Panc1 (cell line): ENCODE measurements at places on chromosomes 7 and 10.
A peak's percentile ranks its signal among the peaks of the same experiment; 100 is the strongest.

DNA sequence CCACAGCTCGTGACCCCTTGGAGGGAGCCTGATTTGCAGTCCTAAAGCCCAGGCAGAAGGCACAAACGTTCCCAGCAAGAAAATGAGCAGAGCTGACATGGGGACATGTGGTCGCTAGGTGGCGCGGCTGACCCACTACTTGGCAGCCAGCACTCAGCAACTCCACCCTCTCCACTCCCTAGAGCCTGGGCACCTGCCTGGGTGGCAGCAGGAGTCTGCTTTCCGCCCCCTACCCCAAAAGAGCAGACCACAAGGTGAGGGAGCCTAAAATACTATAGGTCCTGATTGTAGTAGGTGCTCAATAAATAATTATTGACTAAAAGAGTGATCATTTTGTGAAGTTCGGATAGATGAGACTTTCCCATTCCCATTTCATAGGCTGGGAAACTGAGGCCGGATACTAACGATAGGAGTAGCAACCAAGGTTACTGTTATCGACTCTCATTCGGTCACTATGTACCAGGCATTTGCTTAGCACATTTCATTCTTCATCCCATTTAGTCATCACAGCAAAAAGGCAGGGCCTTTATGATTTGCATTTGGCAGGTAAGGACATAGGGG is 57.4 kb downstream of the NEUROG3 start:
- DNase-seq = peak; percentile 55

DNA sequence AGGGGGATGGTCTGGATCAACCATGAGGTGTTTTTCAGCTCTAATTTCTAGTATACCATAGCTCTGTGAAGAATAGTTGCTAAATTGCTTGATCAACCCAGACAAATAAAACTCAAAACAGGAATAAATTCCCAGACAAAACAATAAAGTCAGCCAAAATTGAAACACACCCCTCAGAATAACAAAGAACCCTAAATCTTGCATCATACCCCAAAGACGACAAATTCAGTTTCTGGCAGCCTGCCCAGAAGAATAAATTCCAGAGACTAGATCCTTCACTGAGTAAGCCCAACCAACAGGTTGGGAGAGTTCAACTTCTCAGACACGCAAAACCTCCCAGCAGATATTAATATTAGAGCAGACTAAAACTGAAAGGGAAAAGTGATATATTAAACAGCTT is 11.2 kb upstream of the SEM1 start:
- DNase-seq = no peak

DNA sequence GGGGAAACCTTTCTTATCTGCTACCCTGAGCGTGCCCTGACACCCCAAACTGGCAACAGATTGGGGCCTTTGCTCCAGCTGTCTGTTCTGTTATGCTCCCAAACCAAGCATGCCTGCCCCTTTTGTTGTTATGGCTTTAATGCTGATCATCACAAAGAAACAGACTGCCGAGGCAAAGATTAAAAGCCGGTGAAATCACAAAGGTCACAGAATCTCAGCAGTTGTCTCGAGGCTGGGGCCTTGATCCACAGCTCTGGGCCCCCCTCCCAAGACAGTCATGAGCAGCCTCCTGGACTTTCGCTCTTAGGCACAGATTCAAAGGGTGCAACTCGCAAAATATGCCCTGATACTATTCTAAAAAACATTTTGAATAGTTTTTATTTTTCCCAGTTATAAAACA is 65.6 kb downstream of the STRA8 start:
- no peak for DNase-seq

- DNase-seq = peak; percentile 60
Measured at GRCh38 chr7:117212969-117213877, 109.6 kb downstream of the WNT2 start.

- no peak for DNase-seq
Measured at GRCh38 chr7:134907639-134908038, 78.7 kb upstream of the AGBL3 start.

GRCh38 chr7:148483515-148484308 is 106.9 kb upstream of the C7orf33 start:
- no peak for DNase-seq

DNA sequence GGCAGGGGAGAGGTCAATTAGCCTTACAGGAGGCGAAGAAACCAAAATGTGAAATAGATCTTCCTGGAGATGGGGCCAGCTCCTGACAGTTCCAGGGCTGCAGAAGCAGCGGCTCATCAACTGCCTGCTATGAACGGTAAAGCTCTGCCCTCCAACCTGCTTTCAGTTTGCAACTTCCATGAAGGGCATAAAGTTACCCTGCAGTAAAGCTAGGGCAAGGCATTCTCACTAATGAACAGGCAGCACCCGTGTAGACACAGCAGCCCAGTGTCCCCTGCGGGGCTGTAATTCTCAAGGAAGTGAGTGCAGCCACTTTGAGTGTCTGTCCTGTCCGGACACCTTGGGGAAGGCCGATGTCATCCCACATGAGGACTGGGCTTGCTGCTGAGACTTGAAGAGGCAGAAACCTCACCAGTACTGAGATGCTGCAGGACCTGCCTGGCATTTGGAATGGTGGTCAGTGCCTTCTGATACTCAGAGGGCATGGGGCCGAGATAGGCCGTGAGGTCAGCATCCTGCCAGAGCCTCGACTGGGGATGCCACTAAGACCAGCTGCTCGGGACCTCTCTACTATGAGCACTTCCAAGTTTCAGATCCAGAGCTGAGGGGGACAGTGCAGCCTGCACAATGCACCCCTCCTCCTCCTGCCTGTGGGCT is 26.1 kb upstream of the C10orf53 start:
- DNase-seq = no peak

DNA sequence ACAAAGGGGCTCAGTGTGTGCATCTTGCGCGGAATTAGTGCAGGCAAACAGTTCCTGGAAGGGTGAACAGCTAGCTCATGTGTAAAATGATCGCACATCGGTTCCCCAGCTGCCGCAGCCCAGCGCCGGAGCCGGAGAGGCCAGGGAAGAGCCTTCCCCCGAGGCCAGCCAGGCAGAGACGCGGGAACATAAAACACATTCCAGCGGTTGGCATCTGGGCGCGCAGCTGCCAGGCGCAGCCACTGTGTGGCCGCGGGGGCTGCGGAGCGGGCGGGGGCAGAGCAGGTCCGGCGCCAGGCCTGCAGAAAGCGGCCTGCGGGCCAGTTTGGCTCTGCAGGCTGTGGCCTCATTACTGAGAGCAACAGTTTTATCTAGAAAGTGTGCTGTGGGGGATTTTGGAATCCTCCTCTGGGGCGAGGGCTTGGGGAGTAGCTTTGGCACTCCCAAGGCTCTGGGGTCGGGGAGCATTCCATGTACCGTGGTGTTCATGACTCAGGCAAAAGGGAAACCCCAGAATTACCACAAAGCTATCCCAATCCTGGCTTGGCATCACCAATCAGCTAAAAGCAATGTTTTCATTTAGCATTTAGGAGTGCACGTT is 74.3 kb downstream of the SAMD9 start:
- no peak for DNase-seq

- DNase-seq = no peak
Measured at GRCh38 chr7:94907811-94908322, 473 bp downstream of the PPP1R9A start.

DNA sequence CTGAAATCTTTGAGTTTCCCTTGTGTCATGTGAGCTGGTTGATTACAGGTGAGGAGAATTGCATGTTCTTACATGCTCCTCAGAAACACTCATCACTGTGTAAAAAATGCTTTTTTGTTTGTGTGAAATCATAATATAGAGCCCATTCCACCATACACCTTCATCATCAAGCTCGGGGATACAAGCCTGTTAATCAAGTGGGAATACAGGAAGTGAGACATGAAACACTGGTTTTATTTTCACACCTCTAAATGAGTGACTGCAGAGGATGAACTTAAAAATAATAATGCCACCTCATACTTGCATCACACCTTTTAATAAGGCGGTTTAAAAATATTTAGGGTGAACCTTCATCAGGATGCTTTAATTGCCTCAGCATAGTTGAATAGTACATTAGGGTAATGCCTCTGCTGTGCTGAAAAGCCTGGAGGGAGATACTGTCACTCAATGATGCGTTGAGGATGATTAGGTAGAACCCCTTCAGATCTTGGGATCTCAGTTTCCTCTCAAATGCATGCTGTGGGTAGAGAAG is 164.6 kb downstream of the AUTS2 start:
- no peak for DNase-seq

DNA sequence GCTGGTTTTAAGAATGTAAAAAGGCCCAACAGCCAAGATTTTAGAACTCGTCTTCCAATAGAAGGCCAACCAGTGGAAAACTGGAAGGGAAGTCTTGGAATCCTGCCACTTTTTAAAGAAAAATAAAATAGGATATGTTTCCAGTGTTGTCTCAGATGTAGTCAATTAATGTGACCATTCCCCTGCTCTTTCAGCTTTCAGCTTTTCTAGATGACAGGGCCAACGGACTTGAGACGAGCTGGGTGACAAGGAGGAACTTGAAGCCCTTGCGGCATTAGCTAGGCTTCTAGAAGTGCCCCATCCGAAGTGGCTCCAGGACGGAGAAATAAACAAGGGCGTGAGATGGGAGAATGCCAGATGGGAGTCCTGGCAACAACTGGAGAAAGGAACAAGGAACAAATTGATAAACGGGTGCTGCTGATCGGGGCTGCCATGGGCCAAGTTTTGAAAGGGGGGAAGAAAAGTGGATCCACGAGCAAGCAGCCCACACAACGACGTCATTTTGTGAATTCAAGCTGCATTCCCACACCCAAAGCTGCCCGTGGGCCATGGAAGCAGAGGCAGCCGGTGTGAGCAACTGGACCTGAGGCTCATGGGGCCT is 42.3 kb downstream of the CTBP2 start:
- DNase-seq = no peak

DNA sequence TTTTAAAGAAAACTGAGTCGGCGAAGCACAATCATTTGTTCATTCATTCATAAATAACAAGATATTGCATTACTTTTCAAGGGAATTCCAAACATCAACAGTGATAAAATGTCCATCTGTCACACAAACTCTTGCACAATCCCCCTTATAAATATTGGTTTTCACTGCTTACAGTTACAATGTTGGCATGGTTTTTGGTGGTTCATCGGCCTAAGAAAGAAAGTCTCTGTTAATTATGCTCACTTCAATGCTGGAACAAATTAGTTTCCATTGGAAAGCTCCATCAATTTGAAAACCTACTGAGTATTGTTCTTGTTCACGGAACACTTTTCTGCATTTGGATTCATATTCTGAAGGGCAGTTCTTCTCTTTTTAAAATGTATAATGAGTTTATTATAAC is 188.5 kb downstream of the JAZF1 start:
- no peak for DNase-seq

DNA sequence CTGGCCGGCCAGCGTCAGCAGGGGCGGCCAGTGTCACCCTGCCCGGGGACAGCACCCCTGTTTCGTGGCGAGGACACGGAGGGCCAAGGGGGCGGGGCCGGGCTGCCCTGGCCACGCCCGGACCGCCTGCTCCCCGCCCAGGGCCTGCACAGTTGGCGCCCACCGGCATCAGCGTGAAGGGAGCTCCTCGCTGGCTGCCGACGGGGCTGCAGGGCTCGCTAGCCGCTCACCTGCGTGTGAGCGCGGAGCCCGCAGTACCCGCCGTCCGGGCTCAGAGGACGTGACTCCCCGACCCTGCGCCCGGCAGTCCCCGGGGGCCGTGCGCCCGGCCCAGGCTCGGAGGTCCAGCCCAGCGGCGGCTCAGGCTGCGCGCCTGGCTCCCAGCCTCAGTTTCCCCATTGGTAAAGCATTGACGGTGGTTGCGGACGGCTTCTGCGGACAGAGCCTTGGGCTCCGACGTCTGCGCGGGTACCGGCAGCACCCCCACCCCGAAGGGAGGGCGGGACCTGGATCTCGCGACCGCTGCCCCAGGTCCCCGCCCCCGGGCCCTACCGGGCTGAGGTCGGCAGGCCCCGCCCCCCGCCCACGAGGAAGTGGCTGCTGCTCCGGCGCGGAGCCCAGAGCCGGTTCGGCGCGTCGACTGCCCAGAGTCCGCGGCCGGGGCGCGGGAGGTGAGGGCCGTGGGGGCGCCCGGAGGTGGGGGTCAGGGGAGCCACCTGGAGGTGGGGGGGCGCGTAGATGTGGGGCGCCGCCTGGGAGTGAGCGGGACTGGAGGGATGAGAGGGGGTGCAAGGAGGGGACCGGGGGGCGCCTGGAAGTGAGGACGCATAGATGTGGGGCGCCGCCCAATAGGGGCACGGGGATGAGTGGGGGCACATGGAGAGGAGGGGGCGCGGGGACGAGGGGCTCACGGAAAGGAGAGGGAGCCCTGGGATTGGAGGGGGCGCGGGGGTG is at the start of gene ARPC1B:
Gene ARPC1B (plus strand): TSS at position 620 of the 954 bp plus-strand sequence. CDS start 10,985 bp downstream, outside the sequence.
- no peak for DNase-seq

GRCh38 chr7:113307147-113307546 is 188.8 kb upstream of the SMIM30 start:
- DNase-seq = no peak

GRCh38 chr10:79406683-79407422 is 38.6 kb downstream of the ZCCHC24 start:
- DNase-seq = no peak

DNA sequence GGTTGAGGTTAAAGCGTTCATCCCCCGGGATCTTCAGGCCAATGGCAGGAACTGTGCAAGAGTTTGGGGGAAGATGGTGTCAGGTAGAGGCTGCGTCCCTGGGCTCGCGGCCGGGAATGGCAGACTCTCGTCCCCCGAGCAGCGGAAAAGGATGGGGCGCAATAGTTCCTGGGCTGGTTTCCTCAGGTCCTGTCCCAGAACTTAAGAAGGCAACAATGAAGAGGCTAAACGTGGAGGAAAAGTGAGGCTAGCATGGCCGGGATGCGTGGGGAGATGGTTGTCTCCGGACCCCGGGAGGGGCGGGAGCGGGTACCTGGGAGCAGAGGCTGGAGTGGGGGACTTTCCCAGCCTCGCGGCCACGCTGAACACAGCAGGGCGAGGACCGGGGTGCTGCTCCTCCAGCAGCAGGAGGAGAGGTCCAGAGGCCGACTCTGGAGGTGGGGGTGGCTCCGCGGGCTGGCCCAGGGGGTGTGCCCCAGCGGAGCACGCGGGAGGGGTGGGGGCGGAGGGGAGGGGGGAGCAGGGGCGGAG is 882 bp downstream of the IRF5 start:
- no peak for DNase-seq

- no peak for DNase-seq
Measured at GRCh38 chr10:123156078-123156477, 1.9 kb downstream of the BUB3 start.

- DNase-seq = no peak
Measured at GRCh38 chr7:66173856-66174255, 31.3 kb upstream of the TPST1 start.

DNA sequence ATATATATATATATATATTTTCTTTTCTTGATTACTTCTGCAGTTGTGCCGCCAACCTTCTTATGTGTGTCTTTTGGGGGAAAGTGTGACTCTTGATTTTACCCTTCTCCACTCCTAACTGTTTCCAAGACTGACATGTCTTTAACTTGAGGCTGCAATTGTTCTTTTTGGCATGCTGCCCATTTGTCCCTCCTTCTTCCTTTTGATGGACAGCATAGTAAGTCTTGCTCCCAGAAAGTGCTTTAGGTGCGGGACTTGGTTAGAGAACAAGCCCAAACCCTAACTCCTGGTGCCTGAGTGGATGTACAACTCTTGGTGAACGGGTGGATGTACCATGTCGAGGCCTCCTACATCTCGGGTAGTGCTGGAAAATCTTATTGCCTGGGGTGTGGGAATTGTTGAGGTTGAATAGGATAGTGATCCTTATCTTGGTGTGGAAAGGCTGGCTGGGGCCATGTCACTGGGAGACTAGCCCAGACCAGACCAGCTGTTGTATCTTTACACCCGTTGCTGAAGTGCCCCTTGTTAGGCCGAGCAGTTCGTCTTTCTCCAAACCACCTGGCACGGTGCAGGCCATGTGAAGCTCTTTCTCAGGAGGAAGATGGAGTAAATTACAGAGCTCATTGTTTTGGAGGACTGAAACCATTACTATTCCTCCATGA is 16.3 kb downstream of the TCF7L2 start:
- no peak for DNase-seq
